ENCODE measurements at places on chromosomes 5 and 9. TPM values are rescaled to one million over a fixed set of nuclear protein-coding genes. Genes with fewer than 3 reads are reported as not detected.

GRCh38 chr5:150069672-150070627 is 16.4 kb downstream of the CSF1R start:
- no peaks in the 10 kb centered on the region for H3K27me3 ChIP-seq
- peaks cover 15% of the 10 kb centered on the region for H3K4me1 ChIP-seq
- no peak for DNase-seq
- no peak overlapping the region for H3K4me3 ChIP-seq

DNA sequence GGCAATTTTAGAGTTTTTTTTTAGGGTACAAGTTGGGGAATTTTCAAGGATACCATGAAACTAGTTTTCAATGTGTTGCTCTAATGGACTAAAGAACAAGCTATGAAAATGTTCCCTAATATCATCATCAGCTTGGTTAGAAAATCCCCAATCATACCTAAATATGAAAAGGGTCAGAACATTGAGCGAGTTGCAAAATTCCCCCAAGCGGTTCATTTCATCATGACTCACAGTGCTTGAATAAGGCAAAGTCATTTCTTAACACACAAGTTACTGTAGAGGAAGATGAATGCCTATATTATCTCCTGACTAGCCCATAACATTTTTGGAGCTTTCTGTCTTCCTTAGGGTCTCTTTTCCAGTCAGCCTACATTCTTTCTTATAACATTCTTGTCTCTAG is 62.7 kb downstream of the ST8SIA4 start:
- peak; percentile 76 for DNase-seq
- no peaks in the 10 kb centered on the region for H3K27me3 ChIP-seq
- H3K36me3 ChIP-seq: peaks cover 35% of the 10 kb centered on the region
- peaks cover 51% of the 10 kb centered on the region for H3K4me1 ChIP-seq

DNA sequence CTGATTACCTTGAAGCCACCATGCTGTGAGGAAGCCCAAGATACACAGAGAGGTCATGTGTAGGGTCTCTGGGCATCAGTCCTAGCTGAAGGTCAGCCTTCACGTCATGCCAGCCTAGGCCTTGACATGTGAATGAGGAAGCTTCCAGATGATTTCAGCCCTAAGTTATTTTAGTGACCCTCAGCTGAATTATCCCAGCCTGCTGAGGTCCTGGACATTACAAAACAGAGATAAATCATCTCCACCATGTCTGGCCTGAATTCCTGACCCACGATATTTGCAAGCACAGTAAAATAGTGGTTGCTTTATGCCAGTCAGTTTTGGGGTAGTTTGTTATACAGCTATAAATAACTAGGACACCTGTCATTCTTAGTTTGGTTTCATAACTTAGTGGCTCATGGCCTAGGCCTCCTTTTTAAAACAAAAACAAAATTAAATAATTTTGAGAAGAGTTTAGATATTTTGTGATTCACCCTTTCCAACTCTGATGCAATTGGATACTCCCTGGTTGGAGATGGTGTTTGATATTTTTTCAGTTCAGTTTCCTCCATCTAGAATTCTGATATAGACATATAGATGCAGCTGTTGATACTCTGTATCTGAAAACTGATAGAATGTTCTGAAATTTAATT is 571.3 kb upstream of the CLINT1 start:
- no peak overlapping the region for H3K27ac ChIP-seq
- H3K4me1 ChIP-seq: peaks cover 34% of the 10 kb centered on the region
- no peaks in the 10 kb centered on the region for H3K27me3 ChIP-seq

DNA sequence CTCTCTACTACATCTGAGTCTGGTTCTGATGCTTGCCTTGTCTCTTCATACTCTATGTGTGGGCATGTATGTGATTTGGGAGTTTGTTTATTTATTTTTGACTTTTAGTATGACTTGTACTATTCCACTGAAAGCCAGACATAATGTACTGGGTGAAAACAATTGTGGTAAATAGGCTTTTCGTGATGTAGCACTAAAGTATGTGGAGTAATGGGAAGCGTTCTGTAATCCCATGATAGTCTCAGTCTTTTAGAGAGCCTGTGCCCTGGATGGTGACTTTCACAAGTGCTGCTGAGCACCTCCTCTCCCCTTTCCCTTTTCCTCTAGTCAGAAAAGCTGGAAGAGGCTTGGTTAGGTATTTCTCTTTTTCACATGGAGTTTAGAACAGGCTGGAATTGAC is 85.8 kb upstream of the S1PR3 start:
- H3K36me3 ChIP-seq: no peaks in the 10 kb centered on the region
- no peaks in the 10 kb centered on the region for H3K4me1 ChIP-seq
- DNase-seq: no peak

- DNase-seq: no peak
- no peak overlapping the region for H3K27ac ChIP-seq
- H3K4me1 ChIP-seq: no peaks in the 10 kb centered on the region
- H3K4me3 ChIP-seq: no peak overlapping the region
Measured at GRCh38 chr9:135302329-135303279, 177.0 kb upstream of the PPP1R26 start.

DNA sequence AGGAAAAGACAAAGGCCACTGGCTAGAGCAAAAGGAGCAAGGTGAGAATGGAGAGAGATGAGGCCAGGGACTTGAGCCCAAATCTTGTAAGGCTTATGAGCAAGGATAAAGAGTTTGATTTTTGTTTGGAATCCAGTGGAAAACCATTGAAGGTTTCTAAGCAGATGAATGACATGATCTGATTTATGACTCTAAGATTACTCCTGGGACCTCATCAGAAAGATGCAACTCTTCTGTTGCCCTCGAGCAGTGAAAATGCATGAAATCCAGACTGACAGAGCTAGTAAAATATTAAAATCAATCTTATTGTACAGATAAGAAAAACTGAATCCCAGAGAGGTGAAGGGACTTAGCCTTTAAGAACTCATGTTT is 677 bp downstream of the MFAP3 start:
- H3K27me3 ChIP-seq: no peaks in the 10 kb centered on the region
- H3K4me1 ChIP-seq: peaks cover 35% of the 10 kb centered on the region
- no peak for DNase-seq
- H3K36me3 ChIP-seq: peaks cover 15% of the 10 kb centered on the region
- peak overlapping the region; percentile 96 for H3K4me3 ChIP-seq

GRCh38 chr9:129665814-129666520 is 520 bp downstream of the PRRX2 start:
- no peaks in the 10 kb centered on the region for H3K36me3 ChIP-seq
- H3K4me3 ChIP-seq: peak overlapping the region; percentile 50
- peak; percentile 62 for DNase-seq
- peaks cover 9% of the 10 kb centered on the region for H3K4me1 ChIP-seq
- H3K27ac ChIP-seq: no peak overlapping the region
- peaks cover 21% of the 10 kb centered on the region for H3K27me3 ChIP-seq

DNA sequence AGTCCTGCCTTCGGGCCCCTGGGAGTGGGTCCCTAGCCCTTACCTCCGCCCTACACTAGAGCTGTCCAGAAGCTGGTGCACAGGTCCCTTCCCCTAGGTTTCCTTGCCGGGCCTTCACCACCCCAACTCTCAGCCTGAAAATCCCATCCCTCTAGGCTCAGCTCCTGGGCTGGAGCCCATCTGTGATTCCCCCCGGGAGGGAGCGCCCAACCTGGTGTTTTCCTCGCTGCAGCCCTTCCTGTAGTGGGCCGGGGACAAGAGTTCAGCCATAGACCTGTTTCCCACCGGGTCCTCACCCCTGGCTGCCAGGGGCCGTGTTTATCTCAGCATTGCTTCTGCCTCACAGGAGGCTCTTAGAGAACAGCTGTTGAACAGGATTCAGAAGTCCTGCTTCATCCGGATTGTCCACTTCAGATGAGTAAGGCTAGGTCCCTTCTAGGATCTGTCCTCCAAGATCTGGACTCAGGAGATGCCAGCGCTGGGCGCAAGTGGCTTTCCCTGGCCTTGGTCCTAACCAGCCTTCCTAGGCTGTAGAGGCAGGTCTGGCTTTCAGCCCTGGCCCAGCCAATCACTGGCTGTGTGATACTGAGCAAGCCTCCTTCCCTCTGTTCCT is 965 bp downstream of the GLIPR2 start:
- peak overlapping the region; percentile 87 for H3K4me3 ChIP-seq
- H3K27me3 ChIP-seq: peaks cover 17% of the 10 kb centered on the region
- DNase-seq: peak; percentile 60
- H3K4me1 ChIP-seq: peaks cover 53% of the 10 kb centered on the region
- peaks cover 3% of the 10 kb centered on the region for H3K36me3 ChIP-seq

DNA sequence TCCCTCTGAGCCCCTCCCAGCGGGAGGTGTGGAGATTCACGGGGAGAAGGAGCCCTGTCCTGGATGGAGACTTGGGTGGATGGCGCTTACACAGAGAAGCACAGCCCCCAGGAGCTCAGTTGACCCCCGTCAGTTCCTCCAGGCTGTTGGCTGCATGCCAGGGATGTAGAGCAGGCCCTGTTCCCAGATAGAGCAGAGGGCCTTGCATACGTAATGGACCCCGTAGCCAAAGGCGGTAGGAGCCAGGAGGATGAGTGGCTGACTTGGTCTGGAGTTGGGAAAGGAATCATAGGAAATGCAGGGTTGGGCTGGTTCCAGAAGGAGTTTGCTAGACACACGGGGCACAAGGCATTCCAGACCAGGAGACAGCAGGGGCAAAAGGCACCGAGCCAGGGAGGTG is 2.5 kb downstream of the PMPCA start:
- no peak for DNase-seq
- peaks cover 58% of the 10 kb centered on the region for H3K36me3 ChIP-seq
- peak overlapping the region; percentile 26 for H3K27ac ChIP-seq
- no peak overlapping the region for H3K4me3 ChIP-seq
- no peaks in the 10 kb centered on the region for H3K27me3 ChIP-seq
- H3K4me1 ChIP-seq: peaks cover 34% of the 10 kb centered on the region

- H3K4me1 ChIP-seq: peaks cover 30% of the 10 kb centered on the region
- H3K27ac ChIP-seq: peak overlapping the region; percentile 81
Measured at GRCh38 chr9:125747765-125748445, 732 bp downstream of the PBX3 start.

DNA sequence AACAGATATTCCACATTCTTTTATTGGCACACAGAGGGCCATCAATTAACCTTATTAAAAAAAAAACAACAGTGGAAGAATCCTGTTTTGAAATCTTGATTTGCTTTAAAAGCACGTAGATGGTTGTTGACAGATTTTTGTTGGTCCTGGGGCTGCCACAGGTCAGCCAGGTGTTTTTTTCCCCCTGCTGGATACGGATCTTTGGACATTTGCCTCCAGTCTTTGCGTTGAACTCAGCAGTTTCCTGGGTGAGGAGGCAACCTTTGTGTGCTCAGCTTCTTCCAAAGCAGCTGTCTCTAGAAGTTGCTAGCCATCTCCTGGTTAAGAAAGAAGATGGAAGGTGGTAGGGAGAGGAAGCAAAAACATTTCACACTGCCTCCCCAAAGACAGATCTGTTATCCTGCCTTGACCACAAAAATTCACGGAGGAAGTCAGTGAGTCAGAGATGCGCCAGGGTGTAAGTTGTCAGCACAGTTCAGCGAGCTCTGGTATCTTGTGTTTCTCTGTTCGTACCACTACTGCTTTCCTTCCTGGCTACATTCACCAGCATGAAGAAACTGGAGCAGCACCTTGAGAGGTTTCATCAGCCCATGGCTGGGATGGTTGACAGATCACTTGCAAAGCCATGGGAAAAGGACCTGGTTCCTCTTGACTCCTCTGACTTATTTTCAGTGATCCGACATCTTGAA is 207.3 kb downstream of the ARHGAP26 start:
- peak overlapping the region; percentile 78 for H3K4me3 ChIP-seq
- H3K27ac ChIP-seq: peak overlapping the region; percentile 91
- no peaks in the 10 kb centered on the region for H3K27me3 ChIP-seq
- peaks cover 55% of the 10 kb centered on the region for H3K4me1 ChIP-seq

DNA sequence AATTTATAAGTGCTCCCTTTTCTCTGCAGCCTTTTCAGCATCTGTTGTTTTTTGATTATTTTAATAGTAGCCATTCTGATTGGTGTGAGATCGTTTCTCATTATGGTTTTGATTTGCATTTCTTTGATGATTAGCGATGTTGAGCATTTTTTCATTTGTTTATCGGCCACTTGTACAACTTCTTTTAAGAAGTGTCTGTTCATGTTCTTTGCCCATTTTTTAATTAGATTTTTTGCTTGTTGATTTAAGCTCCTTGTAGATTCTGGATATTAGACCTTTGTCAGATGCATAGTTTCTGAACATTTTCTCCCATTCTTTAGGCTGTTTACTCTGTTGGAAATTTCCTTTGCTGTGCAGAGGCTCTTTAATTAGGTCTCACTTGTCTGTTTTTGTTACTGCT is 46.3 kb downstream of the FYB1 start:
- no peaks in the 10 kb centered on the region for H3K27me3 ChIP-seq
- DNase-seq: no peak
- H3K27ac ChIP-seq: peak overlapping the region; percentile 31
- H3K36me3 ChIP-seq: peaks cover 51% of the 10 kb centered on the region

GRCh38 chr9:5651246-5651645 is 22.3 kb downstream of the RIC1 start:
- DNase-seq: no peak
- H3K36me3 ChIP-seq: peaks cover 52% of the 10 kb centered on the region
- no peak overlapping the region for H3K4me3 ChIP-seq
- H3K4me1 ChIP-seq: peaks cover 8% of the 10 kb centered on the region
- no peak overlapping the region for H3K27ac ChIP-seq

DNA sequence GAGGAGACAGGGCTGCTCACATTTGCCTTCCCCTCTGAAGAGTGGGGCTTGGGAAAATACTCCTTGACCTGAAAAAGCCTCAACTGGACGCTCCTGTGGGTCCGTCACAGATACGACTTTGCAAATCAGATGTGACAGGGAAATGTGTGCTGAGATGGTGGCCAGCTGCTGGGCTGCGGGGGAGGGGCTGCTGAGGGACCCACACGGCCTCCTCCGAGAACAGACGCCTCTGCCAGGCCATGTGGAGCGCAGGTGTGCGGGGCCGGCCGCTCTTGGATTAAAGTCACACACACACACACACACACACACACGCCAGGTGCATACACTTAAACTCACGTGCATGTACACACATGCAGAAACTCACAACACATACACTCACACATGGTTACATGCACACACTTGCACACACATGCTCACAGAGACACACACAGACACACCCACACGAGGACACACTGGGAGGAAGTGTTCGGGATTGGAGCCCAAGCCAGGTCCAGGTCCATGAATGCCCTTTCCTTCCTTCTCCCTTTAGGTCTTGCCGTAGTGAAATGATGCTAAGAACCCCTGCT is 167.4 kb downstream of the GAPVD1 start:
- DNase-seq: no peak
- H3K27ac ChIP-seq: no peak overlapping the region
- no peak overlapping the region for H3K4me3 ChIP-seq
- no peaks in the 10 kb centered on the region for H3K36me3 ChIP-seq
- H3K27me3 ChIP-seq: no peaks in the 10 kb centered on the region

DNA sequence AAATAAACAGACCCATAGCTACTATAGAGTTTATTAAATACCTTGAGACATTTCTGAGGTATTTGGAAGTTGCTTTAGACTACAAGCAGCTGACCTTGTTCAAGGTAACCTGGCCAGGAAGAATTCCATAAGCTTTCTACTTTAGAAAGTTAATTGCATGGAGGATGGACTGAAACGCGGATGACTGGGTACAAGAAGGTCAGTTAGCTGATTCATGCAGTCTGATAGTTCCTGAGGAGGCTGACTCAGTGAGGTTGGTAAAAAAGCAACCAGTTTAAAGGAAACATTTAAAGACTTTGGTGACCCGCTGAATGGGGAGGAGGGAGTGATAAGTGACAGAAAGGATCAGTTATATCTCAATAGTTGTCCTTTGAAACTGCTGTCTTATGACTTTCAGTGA is 670.1 kb upstream of the CDH9 start:
- DNase-seq: no peak
- H3K4me3 ChIP-seq: no peak overlapping the region
- no peaks in the 10 kb centered on the region for H3K4me1 ChIP-seq

Gene CCIN
- not detected for total RNA-seq

Gene TLR4
- total RNA-seq: not detected

Gene NUTM2F
- not detected for total RNA-seq

Gene PCDHB12
- not detected for total RNA-seq

Gene CENPH
- 40.7 TPM for total RNA-seq

Gene RNF183
- 0.12 TPM for total RNA-seq

Gene SMIM32
- not detected for total RNA-seq

Gene DENND4C
- 13.6 TPM for total RNA-seq

Gene FOXD4L5
- total RNA-seq: not detected

Gene PGM5
- not detected for total RNA-seq

Gene MLANA
- not detected for total RNA-seq
